ENCODE measurements at places on chromosomes 2 and 18. TPM values are rescaled to one million over a fixed set of nuclear protein-coding genes. Genes with fewer than 3 reads are reported as not detected.

Gene IL1F10
- not detected for total RNA-seq

Gene LONRF2
- total RNA-seq, result 17.5 TPM

Gene PHLPP1
- 5.9 TPM for total RNA-seq

Gene NOSTRIN
- total RNA-seq, result 11.5 TPM

Gene DHRS9
- total RNA-seq, result 0.74 TPM

Gene EVA1A
- total RNA-seq, result 0.94 TPM

Gene CHRND
- total RNA-seq, result not detected

Gene SPHKAP
- 124 TPM for total RNA-seq

Gene RTTN
- 6.8 TPM for total RNA-seq

Gene REG3G
- not detected for total RNA-seq

DNA sequence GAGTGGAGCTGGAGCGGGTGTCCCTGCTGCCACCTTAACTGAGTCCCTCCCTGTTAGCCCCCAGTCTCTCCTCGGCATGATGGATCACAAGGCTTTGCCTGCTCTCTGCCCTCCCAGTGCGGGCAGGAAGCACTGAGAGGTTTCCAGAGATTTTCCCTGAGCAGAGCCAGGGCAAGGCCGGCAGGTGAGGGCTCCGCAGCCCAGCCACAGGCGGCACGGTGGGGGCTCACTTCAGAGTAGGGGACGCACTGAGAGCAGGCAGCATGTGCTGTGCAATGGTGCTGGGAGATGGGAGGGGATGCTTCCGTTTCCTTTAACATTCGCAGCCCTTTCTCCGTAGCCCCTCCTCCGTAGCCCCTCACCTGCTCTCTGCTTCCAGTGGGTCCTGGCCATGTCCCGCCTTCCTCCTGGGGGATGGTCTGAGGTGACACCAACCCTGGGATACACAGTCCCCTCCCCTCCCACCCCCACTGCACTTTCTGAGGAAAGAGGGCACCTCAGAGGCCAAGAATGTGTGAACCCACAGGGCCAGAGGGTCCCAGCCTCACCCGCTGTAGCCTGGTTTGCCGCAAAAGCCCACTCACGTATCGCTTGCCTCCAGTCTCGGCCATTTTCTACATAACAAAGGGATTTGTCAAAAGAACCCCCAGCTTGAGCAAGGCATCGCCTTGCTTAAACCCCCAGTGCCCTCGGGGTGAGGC lies 10.7 kb downstream of the KCNF1 start:
- no peak for DNase-seq

GRCh38 chr18:33291539-33291938 lies 149.0 kb downstream of the CCDC178 start:
- no peak for DNase-seq

GRCh38 chr2:88831792-88832248 lies 140.3 kb downstream of the RPIA start:
- DNase-seq, result peak; percentile 55

GRCh38 chr2:215652388-215652787 lies 216.5 kb upstream of the FN1 start:
- no peak for DNase-seq

- no peak for DNase-seq
These were observed 40.5 kb upstream of the EFHD1 start for GRCh38 chr2:232592772-232593395.

GRCh38 chr18:22191346-22191695 lies 21.9 kb downstream of the GATA6 start:
- DNase-seq, result no peak

DNA sequence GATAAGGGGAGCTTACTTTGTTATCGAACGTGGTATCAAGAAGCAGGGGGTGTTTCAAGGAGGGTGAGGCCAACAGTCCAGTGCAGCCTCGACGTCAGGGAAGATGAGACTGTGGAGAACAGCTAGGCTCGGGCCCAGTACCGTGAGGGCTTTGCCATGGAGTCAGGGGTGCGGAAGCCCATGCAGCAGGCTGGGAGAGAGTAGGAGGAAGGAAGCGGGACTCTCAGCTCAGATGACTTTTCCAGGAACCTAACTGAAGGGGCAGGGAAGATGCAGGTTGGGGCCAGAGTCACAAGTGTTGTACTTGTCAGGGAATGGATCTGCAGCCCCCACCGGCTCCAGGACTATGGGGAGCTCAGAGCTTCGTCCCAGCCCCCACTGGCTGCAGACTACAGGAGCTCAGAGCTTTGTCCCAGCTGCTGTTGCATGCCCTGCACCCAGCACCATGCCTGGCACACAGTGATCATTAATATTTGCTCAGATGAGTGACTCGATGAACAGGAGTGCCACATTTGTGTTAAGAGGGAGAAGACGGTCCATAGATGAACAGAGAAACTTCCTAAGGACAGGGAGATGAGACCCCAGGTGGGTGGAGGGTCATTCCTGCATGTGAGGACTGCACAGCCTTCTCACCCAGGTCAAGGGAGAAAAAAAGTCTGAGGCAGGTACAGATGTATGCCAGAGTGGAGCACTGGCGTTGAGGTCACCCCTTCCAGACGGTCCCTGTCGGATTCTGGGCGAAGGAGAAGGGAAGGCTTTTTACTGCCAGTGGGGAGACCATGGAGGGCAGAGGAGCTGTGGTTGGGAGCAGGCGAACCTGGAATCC lies 36.4 kb downstream of the PTGR3 start:
- DNase-seq, result no peak

DNA sequence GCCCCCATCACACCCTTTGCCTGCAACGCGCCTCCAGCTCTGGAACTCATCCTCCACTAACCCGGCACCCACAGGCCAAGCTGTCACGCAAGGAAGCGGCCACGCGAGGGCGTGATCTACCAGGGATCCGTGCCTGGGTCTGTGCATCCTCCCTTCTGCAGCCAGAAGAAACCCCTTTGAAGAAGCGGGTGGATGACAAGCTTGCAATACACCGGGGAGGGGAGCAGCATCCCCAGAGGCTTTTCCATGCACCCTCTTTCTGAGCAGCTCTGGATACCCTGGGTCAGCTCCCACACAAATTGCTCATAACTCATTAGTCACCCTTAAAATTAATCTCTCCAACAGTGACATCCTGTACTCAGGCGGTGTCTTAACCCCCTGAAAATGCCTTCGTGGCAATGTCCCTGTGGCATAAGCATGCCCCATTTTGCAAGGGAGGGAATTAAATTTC lies 47.6 kb downstream of the PDCL3 start:
- peak; percentile 80 for DNase-seq

- DNase-seq, result no peak
These were observed 240.3 kb upstream of the CELF4 start for GRCh38 chr18:37805773-37806404.

DNA sequence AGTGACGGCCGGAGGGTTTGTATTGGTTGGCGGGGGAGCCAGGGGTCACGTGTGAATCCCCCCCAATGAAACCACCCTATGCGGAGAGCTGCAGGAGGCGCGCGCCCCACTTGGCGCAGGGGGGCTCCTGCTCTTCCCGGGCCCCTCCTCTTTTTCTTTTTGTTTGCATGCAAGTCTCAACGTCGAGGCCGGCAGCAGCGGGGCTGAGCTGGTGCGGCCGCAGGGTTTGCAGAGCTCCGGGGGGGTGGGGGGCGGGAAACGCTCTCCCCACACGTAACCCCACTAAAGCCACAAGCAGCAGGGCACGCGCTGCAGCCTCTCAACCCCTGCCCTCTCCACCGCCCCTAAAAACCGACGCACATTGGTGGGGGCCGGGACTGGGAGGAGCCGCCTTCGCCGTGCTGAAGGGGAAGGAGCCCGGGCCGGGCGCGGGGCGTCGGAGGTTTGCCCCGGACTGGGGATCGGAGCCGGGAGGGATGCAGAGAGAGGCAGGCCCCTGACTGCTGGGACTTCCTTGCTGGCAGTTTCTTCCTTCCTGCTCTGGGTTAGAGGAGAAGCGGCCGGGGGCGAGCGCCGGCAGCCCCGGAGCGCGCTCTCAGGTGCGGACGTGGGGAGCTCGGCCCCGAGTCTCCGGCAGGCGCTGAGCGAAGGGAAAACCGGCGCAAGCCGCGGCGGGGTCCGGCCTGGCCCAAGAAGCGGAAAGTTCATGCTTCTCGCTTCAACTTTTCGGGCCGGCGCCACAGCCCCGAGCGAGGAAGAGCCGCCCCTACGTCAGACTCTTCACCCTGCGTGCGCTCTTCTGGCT lies 864 bp downstream of the LBH start:
- DNase-seq, result peak; percentile 73

GRCh38 chr2:159214325-159214865 lies 72.1 kb downstream of the WDSUB1 start:
- DNase-seq, result no peak

GRCh38 chr2:6917071-6917760 lies at the start of gene RNF144A:
TSS of gene RNF144A (plus strand) at chr2:6917412. CDS start at chr2:6996927, 79,515 bp downstream.
- DNase-seq, result peak; percentile 86

DNA sequence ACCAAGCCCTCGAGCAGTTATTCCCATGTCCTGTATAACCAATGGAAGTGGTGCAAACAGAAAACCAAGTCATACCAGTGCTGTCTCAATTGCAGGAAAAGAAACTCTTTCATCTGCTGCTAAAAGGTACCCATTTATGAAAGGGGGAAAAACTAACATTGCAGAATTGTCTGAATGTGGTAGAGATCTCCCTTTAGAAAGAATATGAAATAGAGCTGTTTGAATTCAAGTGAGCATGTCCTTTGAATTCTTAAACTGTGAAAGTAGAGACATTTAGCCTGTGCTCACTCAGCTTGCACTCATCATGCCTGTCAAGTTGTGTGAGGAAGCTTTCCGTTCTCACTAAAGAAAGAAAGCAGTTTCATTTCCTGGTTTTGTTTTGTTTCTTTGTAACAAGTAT lies 87.4 kb downstream of the EML4 start:
- DNase-seq, result no peak
